ENCODE measurements at places on chromosomes 6 and 20.

- DNase-seq: no peak
Observed at GRCh38 chr20:57546956-57547649, 13.8 kb upstream of the PCK1 start.

GRCh38 chr6:167710363-167710920, 116.3 kb upstream of the AFDN start:
- no peak for DNase-seq

DNA sequence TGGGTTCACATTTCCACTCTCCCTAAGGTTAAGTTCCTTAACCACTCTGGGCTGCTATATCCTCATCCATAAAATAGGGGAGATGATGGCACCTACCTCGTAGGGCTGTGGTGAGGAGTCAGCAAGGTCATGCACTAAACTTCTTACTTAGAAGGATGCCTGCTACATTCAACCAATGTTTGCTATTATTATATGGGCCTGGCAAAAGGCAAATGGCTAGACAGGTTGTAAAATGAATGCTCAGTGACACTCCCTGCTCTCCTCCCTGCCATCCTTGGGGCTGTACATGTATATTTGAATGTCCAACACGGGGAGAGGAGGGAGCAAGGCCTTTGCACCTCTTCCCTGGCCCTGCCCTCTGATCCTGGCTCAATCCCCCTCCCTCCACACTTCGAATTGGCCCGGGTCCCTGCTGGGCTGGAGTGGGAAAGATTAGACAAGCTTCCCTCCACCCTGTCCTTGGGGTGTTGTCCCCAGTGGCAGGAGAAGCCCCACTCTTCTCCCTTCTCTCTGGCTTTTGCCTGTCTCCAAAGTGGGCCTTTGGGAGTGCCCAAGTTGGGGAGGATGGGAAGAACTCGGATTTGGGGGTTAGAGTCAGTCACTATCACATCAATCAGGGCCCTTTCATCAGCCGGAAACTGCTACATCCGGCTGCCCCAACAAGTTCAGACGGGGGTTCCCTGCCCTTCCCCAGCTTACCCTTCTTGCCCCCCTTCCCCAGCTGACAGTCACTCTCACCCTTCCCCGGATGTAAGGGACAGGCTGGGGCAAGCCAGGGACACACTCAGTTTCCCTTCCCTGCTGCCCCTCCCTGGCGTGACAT, 36.3 kb upstream of the VEGFA start:
- DNase-seq: no peak

GRCh38 chr6:71983131-71983530, 96.8 kb downstream of the RIMS1 start:
- DNase-seq: no peak

GRCh38 chr20:38113401-38114325, 51.4 kb downstream of the TGM2 start:
- no peak for DNase-seq

DNA sequence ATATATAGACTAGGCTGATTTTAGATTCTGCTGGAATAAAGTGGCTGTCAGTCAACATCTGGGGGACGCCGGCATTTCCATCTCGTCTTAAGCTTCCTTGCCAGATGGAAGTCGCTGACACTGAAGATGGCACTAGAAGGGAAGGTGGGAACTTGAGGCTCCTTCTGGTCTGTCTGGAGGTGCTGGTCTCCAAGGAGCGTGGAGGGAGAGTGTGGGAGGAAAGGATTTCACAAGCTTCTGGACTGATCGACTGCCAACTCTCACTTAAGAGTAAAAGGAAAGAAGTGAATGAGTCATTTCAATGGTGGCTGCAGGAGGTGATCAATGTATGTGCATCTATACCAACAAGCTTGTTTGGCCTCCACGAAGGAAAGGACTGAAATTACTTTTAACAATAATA, 40.4 kb downstream of the DUSP22 start:
- no peak for DNase-seq

DNA sequence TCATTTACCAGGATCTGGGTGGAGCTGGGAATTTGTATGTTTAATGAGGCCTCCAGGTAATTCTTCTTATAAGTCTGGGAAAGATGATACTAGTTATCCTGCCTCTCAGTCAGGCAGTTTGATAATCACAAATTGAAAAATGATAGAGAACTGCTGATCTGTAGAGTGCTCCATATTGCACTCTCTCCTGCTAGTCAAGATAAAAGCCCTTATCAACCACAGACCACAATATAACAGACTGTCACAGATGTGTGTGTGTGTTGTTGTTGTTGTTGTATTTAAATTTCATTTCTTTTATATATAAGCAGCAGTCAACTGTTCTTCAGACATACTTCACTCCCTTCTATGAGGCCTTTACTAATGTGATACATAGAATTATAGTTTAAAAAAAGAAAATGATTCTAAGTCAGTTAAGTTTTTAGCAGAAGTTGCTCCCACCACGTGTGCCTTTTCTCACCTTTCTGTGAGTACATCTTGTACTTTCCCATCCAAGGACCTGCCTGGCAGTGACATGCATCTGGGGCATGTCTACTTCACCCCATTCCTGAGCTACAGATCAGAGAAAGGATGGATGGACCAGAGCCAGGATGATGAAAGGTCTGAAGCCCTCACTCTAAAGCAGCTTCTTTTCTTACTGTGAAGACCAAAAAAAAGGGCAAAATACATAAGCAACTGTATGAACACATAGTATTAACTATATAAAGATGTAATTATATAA, 29.8 kb downstream of the TENT5A start:
- DNase-seq: no peak

GRCh38 chr6:56744528-56744927, 101.8 kb upstream of the DST start:
- no peak for DNase-seq

DNA sequence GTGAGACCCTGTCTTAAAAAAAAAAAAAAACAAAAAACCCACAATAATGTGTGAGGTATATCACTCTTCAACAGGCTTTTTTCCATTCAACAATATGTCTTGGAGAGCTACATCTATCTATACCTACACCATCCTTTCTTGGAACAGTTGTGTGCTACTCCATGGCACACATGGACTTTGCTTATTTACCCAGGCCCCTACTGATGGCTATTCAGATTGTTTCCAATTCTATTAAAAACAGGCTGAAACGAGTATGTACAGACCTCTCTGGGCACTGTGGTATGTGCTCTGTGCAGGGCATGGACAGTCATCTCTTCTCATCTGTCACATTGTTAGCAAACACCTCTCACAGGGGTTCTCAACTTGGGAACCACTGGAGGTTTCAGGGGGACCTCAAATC, 28.1 kb downstream of the MRPL14 start:
- no peak for DNase-seq

GRCh38 chr20:61710108-61710507, 355.6 kb downstream of the TAF4 start:
- no peak for DNase-seq

GRCh38 chr6:19836799-19837510, at the start of gene ID4:
Gene ID4, plus strand, starts transcription at chr6:19837370. Its CDS starts 385 bp downstream, at chr6:19837755.
- no peak for DNase-seq

GRCh38 chr6:134550604-134551003, 232.7 kb upstream of the SGK1 start:
- no peak for DNase-seq

DNA sequence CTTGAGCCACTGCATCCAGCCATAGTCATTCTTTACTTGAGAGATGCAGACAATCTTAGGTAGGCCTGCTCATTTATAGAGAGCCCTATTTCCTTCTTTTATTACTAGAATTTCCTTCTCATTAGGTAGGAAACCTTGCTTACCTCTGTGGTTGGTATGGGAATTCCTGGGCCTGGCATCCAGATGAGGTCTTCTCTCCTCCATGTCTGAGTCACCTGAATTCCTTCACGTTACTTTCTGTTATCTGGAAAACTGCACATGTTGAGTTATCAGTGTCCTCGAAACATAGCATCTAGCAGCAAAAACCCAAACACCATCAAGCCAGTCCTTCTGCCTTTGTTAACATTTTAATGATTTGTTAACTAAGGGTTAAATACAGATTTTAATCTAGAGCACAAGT, 2.2 kb downstream of the ZNFX1 start:
- no peak for DNase-seq

- no peak for DNase-seq
Observed at GRCh38 chr6:54716877-54717276, 129.7 kb upstream of the FAM83B start.

DNA sequence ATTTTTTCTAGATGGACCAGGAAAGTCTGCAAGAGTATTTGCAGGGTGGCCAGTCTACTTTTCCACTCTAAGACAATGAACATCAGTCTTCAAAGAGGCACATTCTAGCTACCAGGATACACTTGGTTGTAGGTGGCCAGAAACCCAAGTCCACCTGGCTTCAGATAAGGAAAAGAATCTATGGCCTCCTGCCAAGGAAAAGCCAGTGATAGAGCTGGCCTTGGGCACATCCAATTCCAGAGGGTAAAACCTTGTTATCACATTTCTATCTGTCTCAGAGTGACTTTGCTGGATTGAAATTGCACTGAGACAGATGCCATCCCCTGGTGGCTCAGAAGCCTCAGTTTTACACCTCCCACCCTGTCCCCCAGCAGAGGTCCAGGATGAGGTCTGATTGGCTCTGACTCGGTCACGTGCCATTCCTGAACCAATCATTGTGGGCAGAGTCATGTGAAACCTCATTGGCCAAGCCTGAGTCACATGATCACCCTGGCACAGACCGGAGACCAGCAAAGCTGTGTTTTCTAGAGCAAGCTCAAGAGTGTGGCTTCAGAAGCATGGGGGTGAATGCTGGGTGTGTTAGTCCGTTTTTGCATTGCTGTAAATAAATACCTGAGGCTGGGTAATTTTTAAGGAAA, 497.4 kb upstream of the SULF2 start:
- no peak for DNase-seq

- no peak for DNase-seq
Observed at GRCh38 chr6:148580442-148580841, 166.4 kb upstream of the UST start.

- DNase-seq: no peak
Observed at GRCh38 chr6:153425536-153425935, 294.5 kb upstream of the RGS17 start.

GRCh38 chr6:133621751-133622150, 267.2 kb upstream of the TCF21 start:
- no peak for DNase-seq

DNA sequence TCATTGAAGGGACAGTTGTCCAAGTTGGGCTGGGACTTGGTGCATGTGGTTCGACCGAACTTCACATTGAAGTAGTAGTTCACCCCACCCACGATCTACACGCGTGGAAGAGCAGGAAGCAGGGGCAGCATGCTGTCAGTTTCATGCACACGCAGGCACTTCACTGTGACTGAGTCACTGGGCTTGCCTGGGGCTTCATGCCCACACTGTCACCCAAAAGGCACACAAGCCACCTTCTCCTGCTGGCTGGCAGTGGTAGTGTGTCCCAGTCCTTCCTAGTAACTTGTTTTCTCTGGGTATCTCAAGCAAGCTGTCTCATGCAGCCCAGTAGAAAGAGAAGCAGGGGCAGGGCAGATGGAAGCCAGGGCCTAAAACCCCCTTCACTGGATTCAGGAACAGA, 2.0 kb downstream of the CST5 start:
- no peak for DNase-seq

- DNase-seq: no peak
Observed at GRCh38 chr20:13648291-13649228, 9.8 kb upstream of the TASP1 start.

- DNase-seq: no peak
Observed at GRCh38 chr20:25270829-25271251, 23.0 kb downstream of the PYGB start.

- no peak for DNase-seq
Observed at GRCh38 chr6:132298344-132298949, 102.8 kb downstream of the MOXD1 start.

GRCh38 chr6:109360791-109361190, 21.5 kb downstream of the CD164 start:
- DNase-seq: no peak

- DNase-seq: no peak
Observed at GRCh38 chr20:35436177-35436573, 1.9 kb downstream of the GDF5 start.

DNA sequence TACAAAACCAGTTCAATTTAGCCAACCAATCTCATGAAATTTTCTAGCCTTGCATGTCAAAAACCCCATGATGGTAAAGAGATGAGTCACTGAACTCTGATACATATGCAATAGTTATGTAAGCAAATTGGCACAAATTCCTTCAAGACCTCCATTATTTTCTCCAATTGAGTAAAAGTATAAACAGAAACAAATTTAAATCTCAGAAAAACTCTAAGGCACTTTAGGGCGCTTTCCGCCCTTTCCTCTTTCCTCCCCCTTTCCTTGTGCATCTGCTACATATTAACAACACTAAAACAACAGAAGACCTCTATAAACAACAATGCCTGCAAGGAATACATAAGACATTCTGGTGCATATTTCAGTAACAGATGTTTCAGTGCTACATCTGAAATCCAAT, 48.5 kb downstream of the KIF13A start:
- no peak for DNase-seq

GRCh38 chr6:150427037-150427602, 58.3 kb downstream of the IYD start:
- DNase-seq: no peak

DNA sequence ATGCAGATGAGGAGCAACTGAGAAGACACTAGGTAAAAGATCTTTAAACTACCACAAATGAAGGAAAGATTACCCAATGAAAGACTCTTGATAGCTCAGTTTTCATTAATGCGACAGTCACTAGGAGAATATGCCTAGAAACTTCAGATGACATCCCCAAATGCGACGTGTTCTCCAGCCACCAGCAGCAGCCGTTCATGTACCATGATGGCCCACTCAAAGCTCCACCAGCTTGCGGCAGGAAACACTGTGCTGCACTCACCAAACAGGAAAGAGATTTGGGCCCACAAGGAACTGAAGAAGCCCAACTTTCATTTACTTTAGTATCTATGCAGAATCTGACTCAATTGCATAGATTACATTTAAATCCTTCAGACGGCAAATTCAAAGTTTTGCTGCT, 7.5 kb downstream of the DIDO1 start:
- DNase-seq: no peak

DNA sequence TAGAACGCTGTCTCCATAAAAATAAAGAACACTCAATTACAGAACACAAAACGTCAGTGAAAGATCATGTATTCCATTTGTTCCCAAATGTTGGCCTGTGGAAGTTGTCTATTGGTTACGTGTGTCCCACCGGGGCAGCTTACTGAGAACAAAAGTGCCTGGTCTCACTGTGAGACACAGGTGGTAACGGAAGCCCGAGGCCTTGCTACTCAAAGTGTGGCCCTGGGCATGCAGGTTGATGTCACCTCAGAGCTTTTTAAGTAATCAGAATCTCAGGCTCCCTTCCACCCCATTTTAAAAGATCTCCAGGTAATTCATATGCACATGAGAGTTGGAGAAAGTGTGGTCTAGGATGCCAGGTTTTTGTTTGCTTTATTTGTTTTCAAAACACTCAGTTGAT, 422.5 kb upstream of the OPRM1 start:
- DNase-seq: no peak

- DNase-seq: no peak
Observed at GRCh38 chr6:7135755-7136154, 28.0 kb downstream of the RREB1 start.

DNA sequence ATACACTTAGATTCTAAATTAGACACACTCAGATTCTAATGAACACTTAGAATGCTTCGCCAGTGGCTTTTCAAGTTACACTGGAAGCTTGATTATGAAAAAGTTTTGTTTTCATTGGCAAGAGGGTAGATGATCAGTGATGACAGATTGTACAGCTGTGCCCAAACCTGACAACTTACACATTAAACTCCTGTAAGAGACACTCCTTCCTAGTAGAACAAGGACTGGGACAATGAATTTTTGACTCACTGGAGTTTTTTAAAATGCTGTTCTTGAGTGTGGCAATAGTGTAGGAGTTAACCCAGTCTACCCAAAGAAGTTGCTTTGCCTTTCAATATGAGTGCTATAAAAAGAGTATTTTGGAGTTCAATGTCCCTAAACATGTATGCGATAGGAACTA, 140.8 kb downstream of the SLC16A10 start:
- no peak for DNase-seq

All from stimulated activated CD4-positive, alpha-beta T cell treated with anti-CD3 and anti-CD28 coated beads, Interleukin-1b, Interleukin-23, amount 100 ng/mL, for 1 hour (primary cell).